ENCODE measurements at places on chromosomes 5 and 9. TPM values are rescaled to one million over a fixed set of nuclear protein-coding genes. Genes with fewer than 3 reads are reported as not detected.

Gene DNAH5
- 0.34 TPM for polyA plus RNA-seq

Gene ANKRD18B
- polyA plus RNA-seq = 0.22 TPM

Gene ARL14EPL
- not detected for polyA plus RNA-seq

Gene HK3
- polyA plus RNA-seq = 0.28 TPM

Gene ORM2
- polyA plus RNA-seq = not detected

Gene PCDHGA3
- 0.96 TPM for polyA plus RNA-seq

Gene TPM2
- polyA plus RNA-seq = 463 TPM

Gene MIGA2
- 25.3 TPM for polyA plus RNA-seq

Gene PCDHB9
- polyA plus RNA-seq = 0.73 TPM

Gene B4GALT1
- 120 TPM for polyA plus RNA-seq

Gene ZNF782
- polyA plus RNA-seq = 7.2 TPM

Gene SEMA5A
- polyA plus RNA-seq = 11.9 TPM

Gene FOXD4L5
- 0.09 TPM for polyA plus RNA-seq
